ENCODE measurements at places on chromosomes 12 and 14.

DNA sequence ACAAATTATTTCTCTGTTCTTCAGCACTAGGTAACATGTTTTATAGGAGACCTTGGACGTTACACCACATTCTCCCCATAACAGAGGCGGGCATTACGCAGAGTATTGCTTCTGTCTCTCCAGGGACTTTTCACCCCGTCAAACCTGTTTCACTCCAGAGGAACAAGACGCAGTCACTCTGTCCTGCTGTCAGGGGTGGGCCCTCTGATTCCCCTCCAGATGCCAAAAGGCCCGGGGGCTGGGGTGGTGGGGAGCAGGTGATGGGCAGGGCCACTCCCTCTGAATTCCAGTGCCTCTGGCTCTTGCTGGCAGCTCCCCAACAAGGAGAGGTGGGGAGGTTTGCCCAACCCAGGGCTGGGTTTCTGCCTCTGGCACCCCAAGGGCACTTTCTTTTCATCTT lies 71.9 kb downstream of the NTF3 start:
- H3K36me3 ChIP-seq, result no peaks in the 10 kb centered on the region
- H3K27ac ChIP-seq, result no peak overlapping the region
- H3K27me3 ChIP-seq, result no peaks in the 10 kb centered on the region
- H3K4me3 ChIP-seq, result no peak overlapping the region
- H3K4me1 ChIP-seq, result no peaks in the 10 kb centered on the region

DNA sequence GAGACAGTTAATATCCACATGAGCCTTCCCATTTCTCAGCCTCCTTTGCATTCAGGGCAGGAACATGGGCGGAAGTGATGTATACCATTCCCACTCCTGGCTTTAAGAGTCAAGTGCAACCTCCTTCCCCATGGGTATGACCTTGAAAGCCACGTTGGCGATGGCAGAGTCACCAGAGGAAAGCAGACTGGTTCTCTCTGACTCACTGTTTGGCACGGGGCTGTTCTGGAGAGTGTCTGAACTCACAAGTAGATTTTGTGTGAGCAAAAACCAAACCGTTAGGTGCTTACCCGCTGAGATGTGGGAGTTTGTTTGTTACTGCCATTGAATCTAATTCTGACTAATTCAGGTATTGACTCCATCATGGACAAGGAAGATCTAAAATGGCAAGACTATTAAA lies 36.7 kb upstream of the PZP start:
- H3K27me3 ChIP-seq, result no peaks in the 10 kb centered on the region
- no peaks in the 10 kb centered on the region for H3K36me3 ChIP-seq
- H3K27ac ChIP-seq, result no peak overlapping the region
- H3K4me1 ChIP-seq, result no peaks in the 10 kb centered on the region
- no peak for DNase-seq

- no peaks in the 10 kb centered on the region for H3K36me3 ChIP-seq
- no peak overlapping the region for H3K27ac ChIP-seq
- H3K4me3 ChIP-seq, result no peak overlapping the region
- DNase-seq, result no peak
Measured at GRCh38 chr12:131422744-131423143, 288.1 kb upstream of the SFSWAP start.

DNA sequence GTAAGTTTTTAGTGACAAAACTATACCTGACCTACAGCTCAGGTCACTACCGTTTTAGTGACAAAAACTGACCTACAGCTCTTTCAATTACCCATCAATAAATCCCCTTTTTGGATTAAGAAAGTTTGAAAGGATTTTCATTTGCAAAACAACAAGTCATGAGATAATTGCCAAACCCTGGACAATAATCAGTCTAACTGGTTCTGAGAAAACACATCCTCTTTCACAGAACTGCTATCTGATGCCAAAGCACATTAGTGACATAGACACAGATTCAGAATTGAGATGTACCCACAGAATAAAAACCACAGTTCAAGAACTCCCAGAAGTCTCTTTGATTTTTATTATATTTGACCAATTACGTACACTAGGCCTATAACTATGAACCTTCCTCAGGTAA lies 126.0 kb upstream of the COCH start:
- no peaks in the 10 kb centered on the region for H3K36me3 ChIP-seq
- no peaks in the 10 kb centered on the region for H3K4me1 ChIP-seq
- no peak overlapping the region for H3K27ac ChIP-seq
- H3K4me3 ChIP-seq, result no peak overlapping the region

DNA sequence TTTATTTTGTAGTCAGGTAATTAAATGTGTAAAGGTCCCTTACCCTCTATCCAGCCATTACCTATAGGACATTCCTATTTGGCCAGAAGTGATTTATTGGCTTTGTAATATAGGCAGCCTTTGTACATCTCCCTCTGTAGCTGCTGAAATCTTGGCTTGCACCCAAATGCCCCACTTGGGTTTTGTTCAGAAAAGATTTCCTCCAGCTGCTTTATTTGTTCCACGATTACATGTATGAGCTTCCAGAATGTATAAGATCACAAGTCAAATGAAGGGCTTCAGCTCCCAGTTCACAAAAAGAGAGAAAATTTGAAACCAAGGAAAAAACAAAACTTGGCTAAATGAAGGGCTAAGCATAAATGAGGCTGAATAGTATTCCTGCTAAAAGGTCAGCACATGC lies 103.4 kb downstream of the EFCAB11 start:
- H3K4me3 ChIP-seq, result no peak overlapping the region
- no peak for DNase-seq
- no peaks in the 10 kb centered on the region for H3K36me3 ChIP-seq

DNA sequence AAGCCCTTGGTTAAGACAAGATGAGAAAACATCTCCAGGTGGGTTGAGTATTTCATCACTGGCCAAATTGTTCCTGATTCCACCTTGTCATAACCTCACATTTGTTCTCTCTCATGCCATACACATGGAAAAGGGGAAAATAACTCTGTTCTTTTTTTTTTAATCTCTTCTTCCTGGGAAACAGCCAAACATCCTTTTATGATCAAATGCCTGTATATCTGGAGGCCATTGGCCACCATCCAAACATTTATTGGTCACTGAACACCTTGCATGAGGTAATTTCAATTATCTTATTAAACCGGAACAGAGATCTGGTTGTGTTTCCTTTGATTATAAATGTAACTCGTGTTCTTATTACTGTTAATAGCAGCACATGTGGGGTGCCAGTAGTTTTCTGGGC lies 469.6 kb downstream of the NPAS3 start:
- H3K27me3 ChIP-seq, result no peaks in the 10 kb centered on the region
- no peak overlapping the region for H3K27ac ChIP-seq
- no peaks in the 10 kb centered on the region for H3K4me1 ChIP-seq
- H3K36me3 ChIP-seq, result no peaks in the 10 kb centered on the region

GRCh38 chr14:104196461-104197140 lies 58.2 kb downstream of the KIF26A start:
- H3K27me3 ChIP-seq, result no peaks in the 10 kb centered on the region
- H3K27ac ChIP-seq, result no peak overlapping the region
- no peak for DNase-seq

- no peak overlapping the region for H3K4me3 ChIP-seq
- no peaks in the 10 kb centered on the region for H3K36me3 ChIP-seq
- no peaks in the 10 kb centered on the region for H3K27me3 ChIP-seq
- no peaks in the 10 kb centered on the region for H3K4me1 ChIP-seq
Measured at GRCh38 chr12:126860210-126860609, 1406.8 kb upstream of the TMEM132C start.

- no peaks in the 10 kb centered on the region for H3K27me3 ChIP-seq
- H3K36me3 ChIP-seq, result peaks cover 19% of the 10 kb centered on the region
- DNase-seq, result no peak
- H3K27ac ChIP-seq, result no peak overlapping the region
- no peaks in the 10 kb centered on the region for H3K4me1 ChIP-seq
- H3K4me3 ChIP-seq, result no peak overlapping the region
Measured at GRCh38 chr12:71786829-71787228, 32.2 kb downstream of the RAB21 start.

GRCh38 chr14:95663226-95663797 lies 22.9 kb upstream of the TCL1B start:
- H3K4me1 ChIP-seq, result peaks cover 24% of the 10 kb centered on the region
- DNase-seq, result no peak
- H3K4me3 ChIP-seq, result no peak overlapping the region
- H3K27ac ChIP-seq, result no peak overlapping the region
- no peaks in the 10 kb centered on the region for H3K27me3 ChIP-seq

- H3K4me3 ChIP-seq, result no peak overlapping the region
- H3K27ac ChIP-seq, result no peak overlapping the region
- no peak for DNase-seq
- no peaks in the 10 kb centered on the region for H3K4me1 ChIP-seq
- H3K27me3 ChIP-seq, result no peaks in the 10 kb centered on the region
Measured at GRCh38 chr14:102917056-102917385, 5.4 kb upstream of the AMN start.

GRCh38 chr12:46187023-46187422 lies 81.8 kb downstream of the SLC38A1 start:
- no peak overlapping the region for H3K4me3 ChIP-seq
- no peaks in the 10 kb centered on the region for H3K4me1 ChIP-seq

DNA sequence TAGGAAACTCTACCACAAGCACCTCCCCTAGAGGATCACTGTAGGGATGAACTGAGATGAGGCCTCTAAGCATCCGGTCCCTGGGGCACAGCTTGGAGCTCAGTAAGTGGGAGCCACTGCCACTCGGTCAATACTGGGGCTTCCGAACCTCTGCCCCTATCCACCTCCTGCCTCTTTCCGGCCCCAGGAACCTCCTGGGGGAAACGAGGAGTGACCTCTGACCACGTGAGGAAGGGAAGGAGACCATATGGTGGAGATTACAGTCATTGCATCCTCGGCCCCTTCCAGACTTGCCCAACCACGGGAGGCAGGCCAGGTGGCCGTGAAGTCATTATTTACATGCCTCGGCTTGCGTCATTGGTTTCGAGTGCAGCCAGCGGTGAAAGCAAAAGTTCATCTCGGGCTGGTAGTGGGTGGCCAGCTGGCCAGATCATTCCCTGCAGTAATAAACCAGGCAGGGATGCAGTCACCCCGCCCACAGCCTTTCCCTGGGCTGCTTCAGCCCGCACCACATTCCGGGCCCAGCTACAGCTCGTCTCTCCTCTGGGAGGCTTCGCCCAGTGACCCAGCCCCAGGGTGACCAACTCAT lies 65.4 kb downstream of the C14orf132 start:
- no peaks in the 10 kb centered on the region for H3K4me1 ChIP-seq
- no peaks in the 10 kb centered on the region for H3K36me3 ChIP-seq
- peak overlapping the region; percentile 10 for H3K4me3 ChIP-seq
- H3K27me3 ChIP-seq, result no peaks in the 10 kb centered on the region
- H3K27ac ChIP-seq, result no peak overlapping the region

GRCh38 chr14:22383515-22384166 lies 205.4 kb downstream of the DAD1 start:
- H3K27me3 ChIP-seq, result no peaks in the 10 kb centered on the region
- no peaks in the 10 kb centered on the region for H3K36me3 ChIP-seq
- no peak for DNase-seq
- no peak overlapping the region for H3K4me3 ChIP-seq

DNA sequence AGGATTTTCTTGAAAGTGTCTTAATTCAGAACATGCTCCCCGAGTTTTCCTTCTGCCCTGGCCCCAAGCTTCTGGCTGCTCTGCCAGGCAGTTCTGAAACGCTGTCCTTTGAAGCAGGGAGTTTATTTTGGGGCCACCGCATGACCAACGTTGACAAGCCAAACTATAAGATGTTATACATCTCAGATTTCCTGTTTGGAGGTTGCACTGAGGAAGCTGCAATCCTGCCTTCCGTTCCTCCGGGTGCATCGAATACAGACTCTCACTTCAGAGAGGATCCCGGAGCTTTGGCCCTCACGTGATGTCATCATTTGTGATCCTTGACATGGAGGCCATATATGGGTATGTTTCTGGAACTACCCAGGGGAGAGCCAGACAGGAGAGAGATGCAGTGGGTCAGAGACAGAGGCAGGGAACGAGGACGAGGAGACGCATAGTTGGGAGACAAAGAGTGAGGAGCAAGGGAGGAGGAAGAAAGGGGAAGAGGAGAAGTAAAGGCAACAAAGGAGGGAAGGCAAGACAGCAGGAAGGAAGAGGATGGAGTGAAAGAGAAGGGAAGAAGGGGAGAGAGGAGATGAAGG lies at the start of gene ASB2:
ASB2 (minus strand) TSS at position 94 of the 581 bp plus-strand sequence. CDS start 12,031 bp downstream, outside the sequence.
- DNase-seq, result no peak
- H3K27me3 ChIP-seq, result no peaks in the 10 kb centered on the region
- peak within 1 kb of the TSS; percentile 71 for H3K4me3 ChIP-seq

DNA sequence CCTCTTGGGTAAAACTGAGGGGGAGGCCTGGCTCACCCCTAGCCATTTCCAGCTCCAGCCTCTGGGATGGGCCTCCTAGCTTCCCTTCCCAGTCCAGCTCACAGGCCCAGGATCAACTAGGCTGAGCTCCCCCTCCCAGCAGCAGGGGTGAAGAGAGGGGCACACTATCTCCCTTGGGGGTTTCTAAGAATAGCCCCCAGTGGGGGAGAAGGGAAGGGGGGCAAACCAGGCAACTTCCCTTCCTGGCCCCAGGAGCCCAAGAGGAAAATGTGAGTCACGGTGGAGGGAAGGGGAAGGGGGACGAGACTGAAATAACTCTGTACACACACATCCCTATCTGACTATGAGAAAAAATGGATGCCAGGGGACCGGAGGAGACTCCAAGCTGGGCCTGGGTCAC lies 9.0 kb downstream of the ADCY6 start:
- H3K36me3 ChIP-seq, result peaks cover 26% of the 10 kb centered on the region
- peaks cover 71% of the 10 kb centered on the region for H3K4me1 ChIP-seq
- peak overlapping the region; percentile 19 for H3K4me3 ChIP-seq
- peak; percentile 53 for DNase-seq
- H3K27ac ChIP-seq, result peak overlapping the region; percentile 96

GRCh38 chr12:114655934-114656749 lies 27.8 kb downstream of the TBX3 start:
- no peaks in the 10 kb centered on the region for H3K27me3 ChIP-seq
- DNase-seq, result no peak
- no peaks in the 10 kb centered on the region for H3K4me1 ChIP-seq
- H3K27ac ChIP-seq, result no peak overlapping the region
- no peaks in the 10 kb centered on the region for H3K36me3 ChIP-seq

DNA sequence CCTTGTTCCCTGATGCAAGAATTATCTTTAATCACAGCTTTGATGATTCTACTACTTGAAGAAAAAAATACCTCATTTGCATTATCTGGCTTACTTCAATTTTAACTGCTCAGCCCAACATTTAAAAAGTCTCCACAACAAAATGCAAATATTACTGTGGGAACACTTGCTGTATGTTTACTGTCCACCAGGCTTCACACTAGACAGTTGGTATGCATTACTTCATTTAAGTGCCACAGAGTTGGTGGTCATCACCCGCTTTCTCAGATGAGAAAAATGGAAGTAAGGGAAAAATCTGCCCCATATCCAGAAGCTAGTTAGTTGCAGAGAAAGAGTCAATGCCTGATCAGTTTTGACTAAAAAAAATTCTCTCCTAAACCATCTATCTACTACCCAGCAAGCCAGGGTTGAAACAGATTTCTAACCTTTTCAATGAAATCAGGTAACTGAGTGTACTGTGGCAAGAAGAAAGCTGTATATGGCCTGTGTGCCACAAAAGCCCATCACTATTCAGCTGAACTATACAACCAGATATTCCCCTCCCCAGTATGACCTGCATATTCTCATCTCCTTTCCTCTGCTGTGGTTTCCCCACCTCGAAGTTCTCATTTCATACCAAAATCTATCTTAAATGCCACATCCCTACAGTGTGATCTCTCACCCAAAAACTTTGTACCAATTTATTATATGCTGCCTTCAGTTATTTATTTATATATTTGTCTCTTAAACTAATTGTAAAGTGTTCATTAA lies 90.3 kb downstream of the ATP2B1 start:
- no peaks in the 10 kb centered on the region for H3K36me3 ChIP-seq
- H3K4me1 ChIP-seq, result no peaks in the 10 kb centered on the region
- no peak overlapping the region for H3K4me3 ChIP-seq
